Right lung (tissue), 10 donors: ENCODE measurements at places on chromosomes 5 and 9. TPM values are rescaled to one million over a fixed set of nuclear protein-coding genes. Genes with fewer than 3 reads are reported as not detected.

ELAVL2 gene
- polyA plus RNA-seq = 1.1 TPM

PCDHAC1 gene
- polyA plus RNA-seq = 0.34 TPM

IL5 gene
- 0.35 TPM for polyA plus RNA-seq

SLC22A4 gene
- polyA plus RNA-seq = 3.1 TPM

PTGS1 gene
- polyA plus RNA-seq = 5.5 TPM

PCDHB4 gene
- 2.9 TPM for polyA plus RNA-seq

ARL14EPL gene
- not detected for polyA plus RNA-seq

CYLC2 gene
- polyA plus RNA-seq = not detected

LCN15 gene
- 2.2 TPM for polyA plus RNA-seq
